ENCODE measurements at places on chromosomes 7 and 10. TPM values are rescaled to one million over a fixed set of nuclear protein-coding genes. Genes with fewer than 3 reads are reported as not detected.

CNNM2 gene
- total RNA-seq, result 7.1 TPM

ELAPOR2 gene
- 8.9 TPM for total RNA-seq

GJD4 gene
- not detected for total RNA-seq

NKX1-2 gene
- total RNA-seq, result not detected

PNLIPRP3 gene
- total RNA-seq, result not detected

CALCR gene
- not detected for total RNA-seq

GARIN1A gene
- total RNA-seq, result 1.5 TPM

OPN1SW gene
- not detected for total RNA-seq

ZNF736 gene
- 10.5 TPM for total RNA-seq

PRPS1L1 gene
- not detected for total RNA-seq

CCDC172 gene
- total RNA-seq, result not detected

TRIM50 gene
- total RNA-seq, result not detected

SGCE gene
- 40.4 TPM for total RNA-seq

SFTPA2 gene
- total RNA-seq, result not detected

CALN1 gene
- total RNA-seq, result under 0.01 TPM

VSIR gene
- total RNA-seq, result 8.0 TPM

FKBP9 gene
- total RNA-seq, result 320 TPM

GTPBP10 gene
- total RNA-seq, result 16.9 TPM

MLXIPL gene
- total RNA-seq, result not detected

MRLN gene
- not detected for total RNA-seq

TBC1D12 gene
- 12.4 TPM for total RNA-seq
